ENCODE measurements at places on chromosomes 5 and 9.

DNA sequence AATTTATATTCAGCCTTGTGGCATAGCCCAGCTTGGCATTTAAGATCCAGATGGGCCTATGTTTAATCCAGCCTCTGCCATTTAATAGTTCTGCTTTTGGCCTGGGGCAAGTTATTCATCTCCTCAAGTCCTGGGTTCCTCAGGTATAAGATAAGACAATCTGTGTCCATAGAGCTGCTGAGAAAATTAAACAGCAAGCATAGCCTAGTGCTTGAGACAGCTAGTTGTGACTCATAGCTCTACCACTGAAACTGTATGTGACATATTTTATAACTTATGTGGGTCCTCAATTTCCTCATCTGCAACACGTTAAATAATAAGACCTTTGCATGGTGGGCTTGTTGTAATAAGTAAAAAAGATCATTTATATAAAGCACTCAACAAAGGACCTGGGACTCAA lies 53.3 kb upstream of the ATP10B start:
- no peak for DNase-seq

- DNase-seq = no peak
Measured at GRCh38 chr5:168480601-168481000, 5.7 kb upstream of the RARS1 start.

GRCh38 chr9:91629718-91630117 lies 206.1 kb upstream of the NFIL3 start:
- DNase-seq = no peak

GRCh38 chr9:21491756-21492155 lies 9.6 kb upstream of the IFNE start:
- no peak for DNase-seq

DNA sequence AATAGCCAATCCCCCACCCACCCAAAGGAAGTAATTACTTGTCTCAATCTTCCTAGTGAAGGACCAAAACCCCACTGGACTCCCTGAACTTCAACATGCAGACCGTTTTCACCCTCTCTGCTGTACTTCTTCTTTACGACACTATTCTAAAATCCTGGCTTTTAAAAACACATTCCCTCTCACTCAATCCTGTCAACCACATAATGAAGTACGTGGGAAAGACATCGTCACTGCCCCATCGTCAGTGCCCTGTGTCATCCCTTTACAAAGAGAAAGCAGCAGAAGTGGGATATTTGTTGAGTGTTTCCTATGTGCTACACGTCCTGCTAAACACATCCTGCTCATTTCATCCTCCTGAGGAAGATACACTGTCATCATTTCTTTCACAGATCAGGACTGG lies 54.2 kb downstream of the MAPKAP1 start:
- DNase-seq = no peak

DNA sequence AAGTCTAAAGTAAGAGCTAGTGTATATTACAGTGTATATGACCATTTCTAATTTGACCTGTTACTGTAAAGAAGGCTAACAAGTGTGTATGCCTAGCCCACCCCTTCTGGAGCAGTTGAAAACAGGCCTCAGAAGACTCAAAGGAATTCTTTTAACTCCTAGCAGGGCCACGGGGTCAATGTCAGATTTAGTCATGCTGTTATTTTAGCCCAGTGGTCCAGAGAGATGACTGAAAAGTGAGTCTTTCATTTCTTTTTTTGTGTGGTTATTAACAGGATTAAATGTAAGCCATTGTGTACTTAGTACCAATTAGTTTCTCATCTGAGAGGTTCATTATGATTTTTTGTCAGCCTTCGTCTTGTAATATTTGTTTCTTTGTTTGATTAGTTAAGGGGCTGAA lies 24.4 kb downstream of the ZCCHC7 start:
- DNase-seq = no peak

DNA sequence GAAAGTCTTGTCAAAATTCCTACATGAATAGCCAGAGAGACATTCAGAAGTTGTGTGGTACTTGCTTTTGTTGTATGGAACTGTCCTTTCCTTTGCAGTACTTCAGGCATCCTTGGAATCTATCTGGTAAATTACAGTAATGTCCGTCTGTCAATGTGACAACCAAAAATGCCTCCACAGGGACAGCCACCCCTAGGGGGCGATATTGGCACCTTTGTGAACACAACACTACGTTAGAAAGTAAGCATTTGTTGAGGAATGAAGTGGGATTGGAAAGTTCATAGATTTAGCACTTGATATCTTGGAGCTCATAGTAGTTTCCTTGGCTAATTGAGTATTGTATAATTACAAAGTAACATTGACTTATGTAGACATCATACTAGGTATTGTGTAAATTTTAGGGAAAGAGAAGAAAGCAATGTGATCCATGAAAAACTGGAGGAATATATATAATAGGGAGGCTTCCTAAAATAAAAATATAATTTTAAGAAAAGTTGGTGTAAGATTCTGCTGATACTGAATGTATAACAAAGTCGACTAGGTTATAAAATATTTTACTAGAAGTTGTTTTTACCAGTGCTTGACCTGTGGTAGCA lies 32.7 kb downstream of the TMEFF1 start:
- peak; percentile 71 for DNase-seq

DNA sequence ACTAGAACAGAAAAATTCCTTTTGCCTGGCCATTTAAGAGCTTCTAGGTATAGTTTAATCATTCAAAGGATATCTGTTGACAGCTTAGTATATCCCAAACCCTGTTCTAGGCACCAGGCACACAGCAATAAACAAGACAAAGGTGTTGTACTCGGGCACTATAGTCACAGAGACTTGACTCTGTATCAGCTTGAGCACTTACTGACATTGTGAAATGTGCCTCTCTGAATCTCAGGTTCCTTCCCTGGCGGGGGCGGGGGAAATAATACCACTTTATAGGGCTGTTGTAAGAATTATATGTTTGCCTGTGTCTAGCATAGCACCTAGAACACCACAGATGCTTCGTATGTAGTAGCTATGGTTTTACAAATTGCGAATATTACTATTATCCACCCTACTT lies 104.5 kb downstream of the NR6A1 start:
- no peak for DNase-seq

GRCh38 chr9:16974436-16974835 lies 104.0 kb upstream of the BNC2 start:
- DNase-seq = no peak

GRCh38 chr9:134968011-134968822 lies 50.5 kb upstream of the FCN1 start:
- no peak for DNase-seq

GRCh38 chr9:91994422-91994821 lies 44.4 kb upstream of the ROR2 start:
- DNase-seq = no peak

- no peak for DNase-seq
Measured at GRCh38 chr5:58501778-58502417, 10.7 kb downstream of the GAPT start.

- DNase-seq = no peak
Measured at GRCh38 chr5:78553580-78554353, 94.8 kb downstream of the LHFPL2 start.

GRCh38 chr5:170642776-170643436 lies 139.1 kb downstream of the KCNIP1 start:
- no peak for DNase-seq

GRCh38 chr9:23447166-23447565 lies 378.9 kb downstream of the ELAVL2 start:
- no peak for DNase-seq

DNA sequence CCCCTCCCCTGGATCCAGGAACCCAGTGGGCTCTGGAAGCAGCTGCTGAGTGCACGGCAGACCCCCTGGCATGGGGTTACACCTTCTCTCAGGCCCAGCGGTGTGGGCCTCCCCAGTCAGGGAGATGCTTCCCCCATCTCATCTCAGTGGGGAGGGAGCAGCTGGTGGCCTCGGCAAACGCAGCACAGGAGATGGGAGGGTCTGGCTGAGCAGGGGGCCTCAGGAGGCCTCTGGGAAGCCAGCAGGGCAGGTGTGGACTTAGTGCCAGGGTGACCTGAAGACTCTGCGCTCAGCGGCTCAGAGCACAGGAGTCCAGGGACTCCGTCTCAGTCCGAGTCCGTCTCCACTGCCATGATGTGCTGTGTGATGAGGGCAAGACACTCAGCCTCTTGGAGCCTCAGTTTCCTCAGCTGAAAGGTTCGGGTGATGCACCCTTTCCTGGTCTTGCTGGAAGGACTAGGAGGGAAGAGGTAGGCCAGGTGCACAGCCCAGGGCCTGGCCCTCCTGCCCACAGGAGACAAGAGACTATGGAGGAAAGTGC lies 100.6 kb downstream of the GTF3C4 start:
- no peak for DNase-seq

DNA sequence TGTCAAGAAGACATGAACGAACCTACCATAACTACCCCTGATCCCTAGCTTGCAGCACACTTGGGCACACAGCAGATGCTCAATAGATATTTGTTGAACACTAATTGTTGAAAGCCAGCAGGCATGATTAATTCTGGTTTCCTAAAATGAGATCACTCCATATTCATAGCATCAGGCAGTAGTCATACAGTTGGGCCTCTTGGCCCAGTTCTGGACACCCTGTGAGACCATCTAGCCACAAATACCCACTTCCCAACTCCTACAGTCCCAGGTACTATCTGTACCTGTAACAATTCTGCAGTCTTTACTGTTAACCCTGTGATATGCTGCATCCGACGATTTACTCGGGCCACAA lies 24.2 kb downstream of the P4HA2 start:
- no peak for DNase-seq

DNA sequence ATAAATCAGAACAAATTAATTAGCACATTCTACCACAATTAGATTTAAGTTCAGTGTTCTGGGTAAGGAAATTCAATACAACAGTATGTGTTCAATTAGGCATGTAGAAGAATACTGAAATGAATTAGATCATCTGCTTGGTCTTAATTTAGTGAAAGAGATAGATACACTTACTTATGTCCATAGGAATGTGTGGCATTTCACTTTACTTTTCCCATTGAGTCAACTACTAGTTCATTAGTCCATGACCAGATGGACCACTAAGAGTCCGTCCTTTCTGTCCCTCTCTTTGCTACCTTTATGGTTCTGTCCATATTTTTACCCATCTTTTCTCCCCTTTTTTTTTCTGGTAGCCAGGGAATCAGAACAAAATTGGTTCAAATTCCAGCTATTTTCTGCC lies 276.9 kb downstream of the OSTF1 start:
- no peak for DNase-seq

- DNase-seq = no peak
Measured at GRCh38 chr5:91403438-91403837, 20.3 kb upstream of the ARRDC3 start.

GRCh38 chr9:136631038-136632000 lies 31.4 kb upstream of the EGFL7 start:
- DNase-seq = peak; percentile 79

- peak; percentile 70 for DNase-seq
Measured at GRCh38 chr9:126500600-126501382, 112.9 kb upstream of the LMX1B start.

- no peak for DNase-seq
Measured at GRCh38 chr5:133962131-133962530, 6.3 kb downstream of the C5orf15 start.

DNA sequence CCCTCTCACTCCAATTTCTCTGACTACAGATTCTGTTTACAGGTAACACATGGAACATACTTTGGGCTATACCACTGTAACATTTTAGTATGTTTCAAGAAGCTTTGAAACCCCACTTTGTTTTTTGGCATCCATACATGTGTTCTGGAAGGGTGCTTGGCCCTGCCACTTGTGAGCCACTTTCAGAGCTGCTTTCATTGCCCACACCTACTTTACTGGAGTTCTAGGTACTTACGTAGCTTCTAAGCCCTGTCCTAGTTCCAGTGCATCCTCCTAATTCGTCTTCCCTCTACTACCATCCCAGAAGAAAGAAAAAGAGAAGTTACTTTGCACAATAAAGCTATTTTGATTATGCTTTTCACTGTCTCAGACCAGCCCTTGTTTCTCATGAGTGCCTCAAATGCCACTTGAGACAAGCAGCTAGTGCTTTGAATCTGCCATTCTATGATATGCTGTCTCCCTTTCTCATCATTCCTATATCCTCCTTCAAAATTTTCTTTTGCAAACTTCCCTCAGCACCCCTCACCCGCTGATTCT lies 26.5 kb upstream of the C5orf47 start:
- DNase-seq = no peak

DNA sequence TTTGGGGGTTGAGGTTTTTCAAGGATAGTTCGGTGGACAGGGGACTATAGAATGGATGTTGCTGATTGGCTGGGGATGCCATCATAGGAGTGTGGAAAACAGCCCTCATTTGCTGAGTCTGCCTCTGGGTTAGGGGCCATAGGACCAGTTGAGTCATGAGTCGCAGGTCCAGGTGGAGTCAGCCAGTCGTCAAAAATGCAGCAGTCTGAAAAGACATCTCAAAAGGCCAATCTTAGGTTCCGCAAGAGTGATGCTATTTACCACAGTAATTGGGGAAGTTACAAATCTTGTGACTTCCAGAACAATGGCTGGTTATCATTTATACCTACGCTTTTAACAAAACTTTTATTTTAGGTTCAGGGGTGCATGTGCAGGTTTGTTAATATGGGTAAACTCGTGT lies 276.0 kb upstream of the DMRT1 start:
- DNase-seq = no peak

DNA sequence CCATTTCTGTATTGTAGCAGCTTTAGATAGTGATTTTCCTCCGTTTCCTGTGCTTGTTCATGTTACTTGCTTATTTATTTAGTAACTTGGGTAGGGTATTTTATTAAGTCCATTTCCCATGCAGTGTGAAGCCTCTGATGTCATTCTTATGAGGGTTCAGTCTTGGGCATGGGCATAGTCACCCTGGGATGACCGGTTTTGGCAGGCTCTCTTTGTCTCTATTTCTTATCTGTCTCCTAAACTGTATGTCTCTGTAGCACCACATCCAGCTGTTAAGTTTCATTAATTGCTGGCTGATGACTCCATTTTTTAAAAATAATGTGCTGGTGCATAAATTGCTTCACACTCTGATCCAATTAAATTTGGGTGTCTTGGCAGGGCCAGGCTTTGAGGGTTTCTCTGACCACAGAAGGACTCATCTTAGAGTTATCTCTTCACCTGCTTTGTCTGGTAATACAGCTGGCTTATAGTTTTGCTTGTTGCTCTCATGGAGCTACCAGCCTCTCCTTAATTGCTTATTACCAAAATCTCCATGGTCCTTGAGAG lies 173.3 kb upstream of the VLDLR start:
- DNase-seq = no peak

DNA sequence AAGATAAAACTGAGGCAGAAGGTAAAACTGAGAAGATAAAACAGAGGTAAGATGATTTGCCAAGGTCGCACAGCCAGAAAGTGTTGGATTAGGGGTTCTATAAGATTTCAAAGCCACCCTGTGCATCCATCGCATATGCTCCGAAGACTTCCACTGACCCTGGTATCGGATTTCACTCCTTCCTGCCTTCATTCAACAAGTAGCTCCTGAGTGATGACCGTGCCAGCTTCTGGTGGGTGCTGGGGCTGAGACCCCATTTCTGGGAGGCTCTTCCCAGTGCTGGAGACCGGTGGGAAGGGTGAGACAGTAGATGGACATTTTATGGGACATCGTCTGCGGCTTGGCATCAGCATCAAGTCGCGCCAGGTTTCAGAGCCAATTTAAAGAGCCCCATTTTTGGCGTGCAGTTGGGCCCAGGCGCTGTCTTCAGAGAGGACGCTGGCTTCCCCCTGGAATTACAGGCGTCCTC lies 53.7 kb upstream of the DAB2IP start:
- no peak for DNase-seq

GRCh38 chr9:35436933-35437332 lies 53.0 kb upstream of the RUSC2 start:
- no peak for DNase-seq
